ENCODE measurements at places on chromosomes 11 and 22.

DNA sequence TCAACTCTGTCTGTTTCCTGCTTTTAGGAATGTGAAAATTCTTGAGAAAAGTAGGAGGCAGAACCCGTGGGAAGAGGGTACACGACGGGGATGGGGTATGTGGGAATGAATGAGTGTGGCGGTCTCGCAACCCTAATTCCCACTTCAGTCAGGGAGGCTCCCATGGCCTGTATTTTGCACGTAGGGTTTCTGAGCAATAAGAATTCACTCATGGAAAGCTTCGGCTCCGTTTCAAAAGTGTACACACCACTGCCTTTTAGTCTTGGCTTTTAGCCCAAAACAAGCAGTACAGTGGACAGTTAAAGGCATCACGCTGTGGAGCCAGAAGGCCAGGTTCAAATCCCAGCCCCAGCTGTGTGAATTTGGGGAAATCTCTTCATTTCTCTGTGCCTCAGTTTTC is 116.7 kb downstream of the MN1 start:
- DNase-seq: no peak

- DNase-seq: no peak
Measured at GRCh38 chr11:114566276-114566675, 6.6 kb upstream of the NXPE1 start.

GRCh38 chr22:30291058-30291892 is 2.0 kb upstream of the CASTOR1 start:
- peak; percentile 53 for DNase-seq

GRCh38 chr11:120224361-120224760 is 13.5 kb downstream of the OAF start:
- no peak for DNase-seq

- DNase-seq: no peak
Measured at GRCh38 chr11:72361321-72361720, 73.0 kb downstream of the CLPB start.

- no peak for DNase-seq
Measured at GRCh38 chr11:66272596-66272995, 4.2 kb downstream of the RAB1B start.

DNA sequence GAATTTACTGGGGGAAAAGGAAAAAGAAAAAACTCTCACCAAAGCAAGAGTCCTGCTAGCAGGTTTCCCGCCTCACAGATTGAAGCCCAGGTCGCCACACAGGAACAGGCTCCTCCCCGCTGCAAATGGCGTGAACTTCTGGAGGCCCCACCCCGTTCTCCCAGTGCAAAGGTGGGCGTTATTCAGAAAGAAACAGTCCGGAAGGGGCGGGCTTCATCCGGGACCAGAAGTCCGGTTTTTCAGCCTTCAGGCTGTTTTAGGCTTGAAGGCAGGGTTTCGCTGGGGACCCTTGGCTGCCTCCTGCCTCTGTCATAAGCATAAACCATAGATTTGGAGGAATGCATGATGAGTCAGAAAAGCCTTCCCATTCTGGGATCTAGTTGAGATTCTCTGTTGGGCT is 148.3 kb upstream of the POU2AF2 start:
- DNase-seq: peak; percentile 81

- no peak for DNase-seq
Measured at GRCh38 chr11:33893711-33894397, 2.0 kb upstream of the LMO2 start.

DNA sequence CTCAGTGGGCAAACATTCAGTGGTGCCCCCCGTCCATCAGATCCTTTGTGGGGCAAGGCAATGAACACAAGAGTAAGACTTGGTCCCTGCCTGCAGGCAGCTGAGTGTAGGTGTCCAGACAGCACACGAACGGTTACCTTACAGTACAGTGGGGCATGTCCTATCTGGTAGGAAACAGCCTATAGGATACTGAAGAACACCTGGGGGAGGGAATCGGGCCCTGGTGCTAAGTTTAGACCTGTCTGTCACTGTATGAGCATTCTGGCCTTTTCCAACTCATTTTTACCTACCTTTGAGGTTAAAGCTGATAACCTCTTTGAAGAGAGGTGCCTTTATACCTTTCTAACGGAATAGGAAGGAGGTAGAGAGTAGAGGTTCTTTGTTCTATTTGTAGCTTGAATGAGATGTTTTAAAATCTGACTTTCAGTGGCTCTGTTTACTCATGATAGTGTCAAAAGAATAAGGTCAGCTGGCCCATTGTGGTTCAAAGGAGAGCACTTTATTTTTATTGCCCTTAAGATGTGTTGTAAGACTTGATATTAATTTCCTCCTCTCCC is 8.9 kb downstream of the ZNRF3 start:
- DNase-seq: no peak

DNA sequence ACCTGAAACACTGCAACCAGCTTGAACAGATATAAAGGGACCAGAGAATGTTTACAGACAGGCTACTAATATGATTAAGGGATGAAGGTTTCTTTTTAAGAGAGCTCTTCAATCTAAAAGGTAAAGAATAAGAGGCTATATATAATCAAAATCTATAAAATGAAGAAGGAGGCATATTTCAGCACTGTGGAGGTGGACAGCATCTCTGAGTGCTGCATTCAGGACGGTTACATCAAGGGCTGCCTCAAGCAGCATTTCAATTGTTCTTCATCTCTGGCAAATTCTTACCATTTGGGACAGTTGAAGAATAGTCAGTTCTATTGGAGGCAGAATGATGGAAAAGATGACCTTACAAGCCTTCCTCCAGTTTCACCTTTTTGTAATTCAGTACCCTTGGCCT is 139.6 kb upstream of the LMO1 start:
- DNase-seq: peak; percentile 13

- DNase-seq: no peak
Measured at GRCh38 chr11:1878137-1879031, 13.3 kb downstream of the PRR33 start.

DNA sequence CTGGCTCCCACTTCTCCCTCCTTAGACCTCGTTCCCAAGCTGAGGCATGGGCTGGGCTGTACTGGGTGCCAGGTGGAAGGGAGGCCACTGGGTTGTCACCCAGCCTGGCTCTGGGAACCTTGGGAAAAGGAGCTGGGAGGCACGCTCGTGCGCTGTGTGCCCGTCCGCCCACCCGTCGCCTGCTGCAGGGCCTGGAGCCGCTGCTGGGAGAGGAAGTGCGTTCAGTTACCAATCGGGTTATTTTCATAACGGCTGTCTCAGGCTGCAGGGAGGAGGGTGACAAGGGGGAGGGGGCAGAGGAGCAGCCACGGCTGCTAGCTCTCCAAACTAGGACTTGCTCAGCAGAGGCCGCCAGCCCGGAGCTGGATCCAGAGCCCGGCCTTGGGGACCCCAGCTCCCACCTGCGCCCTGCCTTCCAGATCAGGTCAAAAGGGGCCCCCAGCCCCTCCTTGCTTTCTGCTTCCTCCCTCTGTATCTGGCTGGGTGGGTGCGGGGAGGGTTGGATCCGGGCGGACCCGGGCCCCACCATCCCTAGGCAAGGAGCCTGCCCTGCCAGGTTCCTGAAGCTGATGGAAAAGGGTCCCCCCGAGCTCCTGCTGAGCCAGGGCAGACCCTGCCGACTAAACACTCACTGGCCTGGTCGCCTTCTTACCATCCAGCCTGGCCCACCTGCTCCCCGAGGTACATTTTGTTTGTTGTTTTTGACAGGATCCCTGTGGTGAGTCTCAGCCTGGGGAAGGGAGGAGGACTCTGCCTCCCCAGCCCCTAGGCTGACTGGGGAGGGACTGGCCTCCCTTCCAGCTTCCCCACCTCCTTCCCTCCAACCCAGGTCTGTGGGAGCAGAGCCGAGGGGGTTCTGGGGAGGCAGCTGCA is 14.3 kb downstream of the DGKZ start:
- DNase-seq: peak; percentile 31

DNA sequence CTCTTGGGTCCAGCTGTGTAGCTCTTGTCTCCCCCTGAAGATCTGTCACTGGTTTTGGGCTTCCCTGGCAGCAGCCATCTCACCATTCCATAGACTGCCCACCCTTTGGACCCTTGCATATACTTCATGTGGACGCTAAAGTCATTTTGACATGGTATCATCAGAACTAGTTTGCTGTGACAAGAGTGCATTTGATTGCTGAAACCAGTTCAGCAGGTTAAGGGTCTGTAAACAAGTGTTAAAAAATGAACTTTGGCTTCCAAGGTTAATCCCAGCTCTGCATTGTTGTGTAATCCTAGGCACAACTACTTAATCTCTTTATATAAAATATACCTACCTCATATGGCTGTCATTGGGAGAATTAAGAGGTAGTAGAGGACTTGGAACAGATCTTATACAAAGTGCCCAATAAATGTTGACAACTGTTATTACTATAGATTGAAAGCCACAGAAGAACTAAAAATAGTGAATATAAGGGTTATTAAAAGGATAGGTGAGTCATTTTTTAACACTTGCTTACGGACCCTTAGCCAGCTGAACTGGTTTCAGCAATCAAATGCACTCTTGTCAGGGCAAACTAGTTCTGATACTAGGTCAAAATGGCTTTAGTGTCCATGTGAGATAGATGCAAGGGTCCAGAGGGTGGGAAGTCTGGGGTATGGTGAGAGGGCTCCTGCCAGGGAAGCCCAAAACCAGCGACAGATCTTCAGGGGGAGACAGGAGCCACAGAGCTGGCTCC is 29.4 kb downstream of the CCDC90B start:
- no peak for DNase-seq

DNA sequence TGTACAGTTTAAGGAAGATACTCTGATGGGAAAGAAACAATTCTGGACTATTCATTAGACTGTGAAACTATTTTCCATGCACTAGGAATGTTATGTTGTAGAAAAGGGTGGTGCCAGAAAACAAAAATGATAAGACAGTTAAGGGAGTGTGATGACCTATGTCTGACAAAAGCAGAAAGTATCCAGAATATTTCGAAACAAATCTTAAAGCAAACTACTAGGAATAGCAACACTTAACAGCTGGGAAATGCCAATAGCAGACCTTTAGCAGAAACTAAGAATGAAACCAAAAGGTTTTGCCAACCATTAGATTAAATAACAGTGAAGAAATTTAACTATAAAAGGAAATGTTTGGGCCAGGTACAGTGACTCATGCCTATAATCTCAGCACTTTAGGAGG is 3.3 kb upstream of the ARHGAP20 start:
- peak; percentile 39 for DNase-seq

GRCh38 chr22:44892243-44892642 is 117.6 kb downstream of the PHF21B start:
- DNase-seq: no peak

- DNase-seq: no peak
Measured at GRCh38 chr11:128642571-128642970, 51.3 kb upstream of the FLI1 start.

GRCh38 chr22:23059284-23059948 is 10.9 kb upstream of the GNAZ start:
- no peak for DNase-seq

- DNase-seq: peak; percentile 47
Measured at GRCh38 chr11:128328955-128329551, 258.3 kb downstream of the ETS1 start.

DNA sequence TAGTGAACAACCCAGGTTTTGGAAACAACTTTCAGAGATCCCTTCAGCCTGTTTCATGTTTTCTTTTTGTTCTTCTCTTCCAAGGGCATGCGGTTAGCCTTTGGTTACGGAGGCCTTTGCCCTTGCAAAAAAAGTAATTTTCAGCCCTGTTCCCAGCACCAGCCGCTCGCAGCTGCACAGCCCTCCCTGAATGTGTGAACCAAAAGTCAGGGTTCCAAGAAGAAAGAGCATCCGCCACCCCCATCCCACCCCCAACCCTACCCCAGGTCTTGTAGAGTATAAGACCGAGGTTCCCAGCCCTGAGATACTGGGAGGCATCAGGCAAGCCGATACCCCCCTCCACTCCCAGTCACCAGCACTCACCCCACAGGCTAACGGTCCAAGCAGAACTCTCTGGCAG is 56.4 kb downstream of the IGLL1 start:
- DNase-seq: no peak

DNA sequence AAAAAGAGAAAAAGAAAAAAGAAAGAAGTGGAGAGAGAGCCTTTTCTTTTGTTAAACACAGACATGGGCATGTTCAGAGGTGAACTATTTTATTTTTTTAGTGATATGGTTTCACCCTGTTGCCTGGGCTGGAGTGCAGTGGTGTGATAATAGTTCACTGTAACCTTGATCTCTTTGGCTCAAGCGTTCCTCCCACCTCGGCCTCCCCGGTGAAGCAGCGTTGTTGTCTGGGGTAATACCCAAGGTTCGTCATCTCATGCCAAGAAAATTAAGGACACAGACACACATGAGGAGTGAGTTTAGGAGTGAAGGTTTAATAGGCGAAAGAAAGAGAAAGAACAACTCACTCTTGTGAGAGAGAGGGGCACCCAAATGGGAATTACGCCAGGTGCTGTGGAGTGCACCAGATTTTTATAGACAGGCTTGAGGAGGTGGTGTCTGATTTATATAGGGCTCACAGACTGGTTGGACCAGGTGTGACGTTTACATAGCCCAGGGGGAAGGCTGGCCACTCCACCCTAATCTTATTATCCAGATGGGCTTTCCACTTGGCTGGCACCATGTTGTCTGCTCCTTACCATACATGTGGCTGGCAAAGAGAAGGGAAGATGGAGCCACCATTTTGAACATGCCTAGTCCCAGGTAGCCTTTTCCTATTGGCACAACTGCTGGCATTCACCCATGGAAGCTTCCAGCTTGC is 42.3 kb downstream of the GRAMD1B start:
- DNase-seq: no peak

DNA sequence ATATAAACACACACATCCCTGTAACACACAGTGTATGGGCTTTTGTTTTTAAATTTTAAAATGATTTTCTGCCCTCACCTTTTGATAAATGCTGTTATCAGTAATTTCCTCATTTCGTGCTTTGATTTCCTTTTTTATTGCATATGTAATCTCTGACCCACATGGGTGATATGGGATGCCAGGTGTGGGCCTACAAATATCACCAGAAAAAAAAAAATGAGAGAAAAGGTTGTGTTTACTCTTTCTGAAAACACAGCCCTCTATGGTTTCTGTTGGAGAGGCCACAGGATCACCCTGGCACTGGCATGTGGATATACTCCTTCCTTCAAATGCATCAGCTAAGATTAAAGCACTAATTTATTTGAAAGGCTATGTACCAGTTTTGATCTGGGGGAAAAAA is 17.0 kb downstream of the DRD2 start:
- DNase-seq: no peak

DNA sequence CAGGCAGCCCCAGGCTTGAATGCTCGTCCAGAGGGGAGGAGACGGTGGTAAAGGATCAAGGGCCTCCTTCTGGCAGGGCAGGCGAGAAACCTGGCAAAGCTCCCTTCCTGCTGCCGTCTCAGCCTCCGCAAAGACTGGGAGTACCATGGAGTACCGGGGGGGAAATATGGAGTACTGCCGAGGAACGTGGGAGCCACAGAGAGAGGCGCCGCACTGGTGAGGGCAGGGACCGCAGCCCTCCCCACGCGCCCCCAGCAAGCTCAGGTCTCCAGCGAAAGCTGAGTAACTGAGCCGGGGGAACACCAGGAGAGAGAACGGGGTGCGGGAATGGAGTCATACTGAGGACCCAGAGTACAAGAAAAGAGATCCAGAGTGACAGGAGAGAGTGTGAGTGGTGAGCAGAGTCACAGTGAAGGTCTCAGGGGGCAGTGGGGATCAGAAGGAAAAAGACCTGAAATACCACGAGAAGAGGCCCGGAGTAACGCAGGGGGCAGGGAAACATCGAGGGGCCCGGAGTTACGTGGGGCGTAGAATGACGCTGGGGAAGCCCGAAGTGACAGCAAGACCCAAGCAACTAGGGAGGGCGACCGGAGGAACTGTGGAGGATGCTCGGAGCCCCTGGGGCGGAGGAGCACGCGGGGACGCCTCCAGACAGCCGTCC is 740 bp downstream of the EML3 start:
- peak; percentile 71 for DNase-seq

Data from EL (cell line).